Colonic mucosa (tissue), 4 donors: ENCODE measurements at places on chromosomes 4 and X. TPM values are rescaled to one million over a fixed set of nuclear protein-coding genes. Genes with fewer than 3 reads are reported as not detected.

DNA sequence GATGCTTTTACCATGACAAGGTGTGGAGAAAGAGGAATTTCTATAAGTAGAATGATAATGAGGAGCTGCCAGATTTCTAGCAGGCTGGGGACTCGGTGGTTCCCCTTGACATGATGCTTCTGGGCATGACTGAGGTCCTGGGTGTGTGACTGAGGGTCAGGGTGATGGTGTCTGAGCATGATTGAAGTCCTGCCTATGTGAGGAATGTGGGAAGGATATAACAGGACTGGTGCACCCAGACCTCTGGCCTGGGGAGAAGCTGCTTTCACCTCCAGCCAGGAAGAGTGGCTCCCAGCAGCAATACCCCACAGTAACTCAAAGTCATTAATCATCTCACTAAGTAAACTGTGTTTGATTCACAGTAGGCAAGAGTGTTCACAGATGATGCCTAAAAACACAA is 17.4 kb downstream of the SORBS2 start:
- no peak for DNase-seq

GRCh38 chrX:1239681-1240142 is 27.3 kb upstream of the CRLF2 start:
- peak; percentile 42 for DNase-seq

- DNase-seq: no peak
Observed at GRCh38 chr4:82124365-82124764, 249.4 kb downstream of the HNRNPD start.

- DNase-seq: no peak
Observed at GRCh38 chr4:123350191-123350544, 46.4 kb upstream of the SPRY1 start.

DNA sequence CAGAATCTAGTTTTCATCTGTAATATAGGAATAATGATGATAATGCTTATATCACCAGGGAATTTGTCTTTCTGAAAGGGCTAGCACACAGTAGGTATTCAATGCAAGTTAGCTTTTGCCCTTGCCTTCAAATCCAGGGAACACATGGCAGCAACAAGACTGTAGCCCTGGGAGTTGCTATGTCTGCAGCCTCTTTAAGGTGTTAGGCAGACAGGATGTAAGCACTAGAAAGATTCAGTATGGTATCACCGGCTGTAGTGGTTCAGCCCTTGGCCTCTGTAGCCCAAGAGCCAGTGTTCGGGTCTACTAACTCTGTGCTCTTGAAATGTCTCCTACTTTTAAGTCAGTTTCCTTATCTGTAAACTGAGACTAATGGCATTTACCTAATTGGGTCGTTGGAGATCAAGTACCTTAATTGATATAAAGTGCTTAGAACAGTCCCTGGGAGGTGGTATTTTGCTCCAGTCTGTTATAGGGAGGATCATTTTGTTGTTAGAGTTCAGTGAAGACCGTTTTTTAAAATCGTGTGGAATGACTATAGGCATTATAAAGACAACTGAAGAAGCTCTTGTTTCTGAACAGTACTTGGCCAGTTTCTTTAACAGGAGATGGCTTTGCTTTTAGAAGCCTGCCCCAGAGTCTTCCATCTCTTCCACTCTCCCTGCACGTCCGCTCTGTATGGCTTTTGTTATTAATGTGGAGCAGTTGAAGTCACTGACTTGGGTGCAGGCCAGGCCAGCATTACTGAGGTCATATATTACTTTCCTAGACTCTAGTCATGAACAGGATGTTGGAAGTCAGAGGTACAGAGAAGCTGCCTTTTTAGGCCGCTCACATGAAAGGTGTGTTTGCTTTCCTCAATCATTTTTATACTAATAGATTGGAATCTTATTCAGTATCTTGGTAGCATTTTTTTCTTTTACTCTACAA is 44.8 kb downstream of the GAB1 start:
- peak; percentile 80 for DNase-seq

DNA sequence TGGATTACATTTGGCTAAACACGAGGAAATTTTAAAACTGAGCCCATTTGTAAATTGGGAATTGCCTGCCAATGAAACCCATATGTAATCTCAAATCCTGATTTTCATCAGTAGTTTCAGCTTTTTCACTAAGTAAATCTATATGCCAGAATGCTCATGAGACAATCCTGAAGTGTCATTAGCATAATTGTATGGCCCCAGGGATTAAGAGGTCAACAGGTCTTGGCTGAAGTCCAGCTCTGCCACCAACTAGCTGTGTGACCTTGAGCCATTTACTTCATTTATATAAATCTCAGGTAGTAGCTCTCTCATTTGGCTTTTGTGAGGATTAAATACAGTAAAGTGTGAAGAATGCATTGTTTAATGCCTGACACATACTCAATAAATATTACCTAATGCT is 320.5 kb upstream of the EMCN start:
- DNase-seq: no peak

GRCh38 chrX:155745792-155746191 is 133.0 kb upstream of the TMLHE start:
- DNase-seq: peak; percentile 75

DNA sequence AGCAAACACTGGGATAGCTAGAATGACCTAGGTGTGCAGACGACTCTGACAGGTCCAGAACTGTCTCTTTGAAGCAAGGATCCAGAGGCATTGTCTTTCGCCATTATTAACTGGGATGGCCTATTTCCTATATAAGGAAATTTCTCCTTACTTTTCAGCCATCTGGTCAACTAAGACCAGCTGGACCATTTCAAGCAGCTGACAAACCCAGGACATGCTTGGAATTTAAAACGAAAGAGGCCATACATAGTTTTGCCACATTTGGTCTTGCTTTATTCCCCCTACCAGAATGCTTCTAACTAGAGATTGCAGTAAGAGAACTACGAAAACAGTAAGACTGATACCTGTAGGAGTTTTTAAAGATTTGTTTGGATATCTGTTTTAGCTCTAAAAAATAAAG is 87.0 kb downstream of the GLRA2 start:
- DNase-seq: no peak

DNA sequence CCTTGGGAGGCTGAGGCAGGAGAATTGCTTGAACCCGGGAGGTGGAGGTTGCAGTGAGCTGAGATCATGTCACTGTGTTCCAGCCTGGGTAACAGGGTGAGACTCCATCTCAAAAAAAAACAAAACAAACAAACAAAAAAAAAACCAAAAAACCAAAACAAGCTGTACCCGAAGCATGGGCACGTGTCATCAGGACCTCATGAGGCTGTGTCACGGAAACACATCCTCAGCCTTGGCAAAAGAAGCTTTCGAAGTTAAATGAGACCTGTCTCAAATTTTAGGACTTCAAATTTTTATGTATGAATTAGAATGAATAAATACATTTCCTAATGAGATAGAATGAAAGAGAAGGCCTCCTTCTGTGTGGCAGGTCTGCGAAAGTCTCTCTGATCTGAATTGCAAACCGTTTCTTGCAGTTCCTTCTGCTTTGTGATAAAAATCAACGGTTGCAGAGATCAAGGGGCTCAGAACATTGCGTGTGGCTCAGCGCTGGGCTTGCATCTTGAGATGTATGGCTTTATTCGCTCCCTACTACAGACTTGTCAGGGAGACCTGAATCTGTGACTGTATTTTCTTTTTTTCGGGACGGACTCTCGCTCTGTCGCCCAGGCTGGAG is 19.5 kb upstream of the CRLF2 start:
- DNase-seq: no peak

GRCh38 chrX:2710041-2710840 is 19.1 kb downstream of the CD99 start:
- no peak for DNase-seq

Gene MAGEB10
- total RNA-seq: not detected

Gene MAP9
- total RNA-seq: 2.3 TPM

Gene SYTL4
- 30.4 TPM for total RNA-seq

Gene PAGE2B
- total RNA-seq: not detected

Gene XAGE1A
- not detected for total RNA-seq

Gene TMPRSS11D
- total RNA-seq: not detected

Gene GAGE12J
- total RNA-seq: not detected

Gene BLOC1S4
- total RNA-seq: 14.4 TPM

Gene GIMD1
- not detected for total RNA-seq
